ENCODE measurements at places on chromosomes 13 and 19.

GRCh38 chr19:44891016-44891882, at the start of gene TOMM40:
Gene TOMM40 (plus strand): TSS chr19:44891254. CDS start chr19:44891416, 162 bp downstream.
- DNase-seq = no peak

- no peak for DNase-seq
These were observed 16.0 kb upstream of the OLFM2 start for GRCh38 chr19:9952276-9952675.

- DNase-seq = no peak
These were observed 3.1 kb downstream of the NDUFA3 start for GRCh38 chr19:54105796-54106195.

- DNase-seq = no peak
These were observed 5.4 kb downstream of the PNPLA6 start for GRCh38 chr19:7540761-7541474.

DNA sequence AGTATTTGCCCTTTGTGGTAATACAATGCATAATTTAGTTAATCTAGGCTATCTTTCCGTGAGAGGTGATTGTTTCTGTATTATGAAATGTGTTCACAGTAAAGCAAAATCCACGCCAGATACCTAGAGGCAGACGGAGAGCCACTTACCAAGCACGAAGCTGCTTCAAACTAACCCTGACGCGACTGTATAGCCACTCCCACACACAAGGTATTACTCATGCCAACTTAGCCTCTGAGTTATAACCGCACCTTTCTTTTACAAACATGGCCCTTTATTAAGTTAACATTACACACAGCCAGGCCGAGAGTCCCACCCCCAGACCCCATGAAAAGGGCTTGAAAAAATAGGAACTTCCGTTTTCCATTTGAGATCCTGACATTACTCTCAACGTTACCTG, 185.7 kb downstream of the ABCC4 start:
- no peak for DNase-seq

GRCh38 chr19:4385291-4386040, 14.9 kb downstream of the SH3GL1 start:
- DNase-seq = no peak

DNA sequence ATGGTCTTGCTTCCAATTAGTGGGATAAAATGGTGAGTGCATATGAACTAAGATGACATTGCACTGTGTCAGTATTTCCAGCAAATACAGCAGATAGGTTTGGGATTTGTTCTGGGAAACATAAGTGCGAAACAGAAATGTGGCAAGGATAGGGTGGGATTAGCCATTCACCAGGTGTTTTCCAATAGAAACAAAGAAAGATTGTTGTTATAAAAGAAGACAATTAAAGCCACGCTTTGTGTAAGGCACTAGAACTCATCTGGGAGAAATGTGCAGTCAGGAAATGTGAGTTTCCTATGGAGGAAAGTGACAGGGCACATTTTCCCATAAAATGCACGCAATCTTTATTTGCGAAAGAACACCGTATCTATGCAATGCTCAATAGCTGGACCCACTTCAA, 1547.8 kb downstream of the EFNB2 start:
- no peak for DNase-seq

DNA sequence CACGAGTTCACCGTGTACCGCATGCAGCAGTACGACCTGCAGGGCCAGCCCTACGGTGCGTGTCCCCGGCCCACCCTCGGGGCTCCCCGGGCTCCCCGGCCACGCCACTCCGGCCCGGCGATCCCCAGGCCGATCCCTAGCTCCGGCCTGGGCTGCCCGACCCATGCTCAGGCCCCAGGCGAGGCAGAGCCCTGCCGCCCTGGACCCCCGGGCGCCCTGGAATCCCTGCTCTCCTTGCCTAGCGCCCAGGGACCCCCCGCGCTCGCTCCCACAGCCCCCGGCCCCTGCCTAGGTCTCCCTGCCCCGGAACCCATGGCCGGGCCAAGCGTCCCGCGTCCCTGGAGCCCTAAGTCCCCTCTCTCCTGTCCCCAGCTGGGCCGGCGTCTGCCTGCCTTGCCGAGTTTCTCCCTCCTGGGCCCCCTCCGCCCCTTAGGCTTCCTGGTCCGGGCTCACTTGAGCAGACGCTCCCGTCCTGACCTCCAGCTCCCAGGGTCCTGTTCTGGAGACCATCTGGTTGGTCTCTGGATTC, 494 bp downstream of the NCLN start:
- no peak for DNase-seq

GRCh38 chr19:13830114-13830740, 35.0 kb downstream of the ZSWIM4 start:
- DNase-seq = no peak

Measured in C1 segment of cervical spinal cord (tissue), 14 donors.